ENCODE measurements at places on chromosomes 1 and 21. TPM values are rescaled to one million over a fixed set of nuclear protein-coding genes. Genes with fewer than 3 reads are reported as not detected.

CD52 gene
- total RNA-seq = not detected

C1orf87 gene
- total RNA-seq = not detected

PER3 gene
- total RNA-seq = 8.1 TPM

ATF6 gene
- total RNA-seq = 12.3 TPM

SAMD13 gene
- total RNA-seq = not detected

CDA gene
- total RNA-seq = 10.1 TPM

LRRC40 gene
- 10.6 TPM for total RNA-seq

- no peak for DNase-seq
These were observed 28.3 kb downstream of the PRDX6 start for GRCh38 chr1:173505391-173505790.

- no peak for DNase-seq
These were observed 109.8 kb downstream of the KCNK2 start for GRCh38 chr1:215192306-215192705.

DNA sequence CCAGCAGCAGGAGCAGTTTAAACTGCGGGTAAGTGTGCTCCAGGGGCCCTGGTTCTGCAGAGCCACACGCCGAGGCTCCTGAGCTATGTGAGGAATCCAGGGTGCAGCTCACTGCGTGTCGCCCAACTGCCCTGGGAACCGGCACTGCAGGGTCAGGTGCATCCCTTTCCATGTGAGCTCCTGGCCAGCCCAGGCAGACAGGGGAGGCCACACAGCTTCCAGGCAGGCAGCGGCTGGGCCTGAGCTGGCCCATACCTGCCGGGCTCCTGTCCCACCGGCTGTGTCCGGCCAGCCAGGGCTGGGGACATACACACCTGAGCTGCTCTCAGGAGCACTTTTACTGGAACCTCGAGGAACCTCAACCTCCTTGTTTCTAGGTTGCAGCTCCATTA is 18.6 kb upstream of the COL18A1 start:
- DNase-seq = no peak

DNA sequence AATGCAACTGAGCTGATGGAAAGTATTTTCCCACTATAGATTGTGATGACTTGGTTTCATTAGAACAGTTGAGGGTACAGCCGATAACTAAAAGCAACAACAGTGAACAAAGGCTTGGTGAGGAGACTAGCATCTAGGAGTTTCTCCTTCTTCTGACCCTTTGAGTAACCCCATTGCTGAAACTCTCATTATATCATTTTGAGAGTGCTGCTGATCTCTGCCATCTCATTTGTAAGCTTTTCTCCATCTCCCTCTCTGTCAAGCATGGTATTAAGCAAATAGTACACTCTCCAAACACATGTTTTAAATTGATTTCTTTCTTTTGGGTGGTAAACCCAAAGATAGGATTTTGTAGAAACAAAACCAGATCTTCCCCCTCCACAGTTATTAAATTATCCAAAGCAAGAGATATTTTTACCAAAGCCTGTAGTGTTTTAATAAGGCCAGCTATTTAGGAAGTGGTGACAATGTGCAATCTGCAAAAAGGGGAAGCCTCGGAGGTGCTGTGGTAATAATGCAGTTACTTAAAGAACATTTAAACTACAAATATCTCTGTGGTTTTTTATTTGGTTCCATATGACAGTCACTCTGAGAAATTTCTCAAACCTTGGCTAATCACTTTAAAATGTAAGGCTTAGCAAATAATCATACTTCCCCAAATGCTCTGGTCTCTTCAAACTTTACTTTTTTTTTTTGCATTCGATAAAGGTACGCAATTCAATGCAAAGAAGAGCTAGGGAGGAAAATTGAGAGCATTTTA is 287.5 kb downstream of the HLX start:
- no peak for DNase-seq

- DNase-seq = no peak
These were observed 6.1 kb downstream of the SMG5 start for GRCh38 chr1:156276532-156276931.

DNA sequence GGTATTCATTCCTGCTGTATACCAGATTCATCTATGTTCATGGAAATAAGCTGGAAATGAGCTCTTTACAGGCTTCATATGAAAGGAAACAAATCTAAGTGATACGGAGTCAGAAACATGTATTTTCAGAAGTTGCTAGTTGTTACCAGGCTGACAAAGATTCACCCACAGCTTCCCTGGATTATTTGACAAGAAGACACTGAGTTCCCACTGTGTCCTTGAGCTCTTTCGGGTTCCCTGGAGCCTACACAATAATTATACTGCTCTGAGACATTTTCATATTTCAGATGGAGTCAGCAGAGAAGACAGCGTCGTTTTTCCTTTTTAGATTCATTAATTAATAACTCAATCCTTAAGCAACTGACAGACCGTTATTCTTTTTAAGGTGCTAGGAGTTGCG is 29.3 kb upstream of the MTR start:
- DNase-seq = no peak

DNA sequence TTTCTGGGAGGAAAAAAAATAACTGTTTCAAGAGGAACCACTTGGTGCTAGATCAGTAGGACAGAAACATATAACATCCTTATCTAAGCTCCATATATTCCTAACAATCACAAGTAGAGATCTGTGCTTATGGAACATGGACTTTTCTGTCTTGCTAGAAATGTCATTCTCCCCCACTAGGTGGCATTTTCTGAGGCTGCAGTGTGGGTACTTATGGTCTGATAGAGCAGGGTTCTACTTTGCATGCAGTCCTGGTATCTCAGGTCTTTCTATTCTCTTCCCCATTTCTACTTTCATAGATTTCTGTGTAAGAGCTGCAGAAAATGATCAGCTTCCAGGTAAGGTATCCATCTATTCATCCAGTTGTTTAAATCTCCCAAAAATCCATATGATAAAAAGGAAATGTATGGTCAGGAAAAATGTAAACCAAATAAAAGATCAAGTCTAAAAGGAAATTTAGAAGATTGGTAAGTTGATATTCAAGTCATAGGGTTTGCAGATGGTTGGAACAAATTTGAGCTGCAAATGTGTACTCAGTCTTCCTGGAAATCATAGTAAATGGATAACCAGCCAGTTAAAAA is 1.5 kb downstream of the ZNF684 start:
- DNase-seq = no peak

- no peak for DNase-seq
These were observed 7.3 kb downstream of the SSU72 start for GRCh38 chr1:1567152-1567875.

DNA sequence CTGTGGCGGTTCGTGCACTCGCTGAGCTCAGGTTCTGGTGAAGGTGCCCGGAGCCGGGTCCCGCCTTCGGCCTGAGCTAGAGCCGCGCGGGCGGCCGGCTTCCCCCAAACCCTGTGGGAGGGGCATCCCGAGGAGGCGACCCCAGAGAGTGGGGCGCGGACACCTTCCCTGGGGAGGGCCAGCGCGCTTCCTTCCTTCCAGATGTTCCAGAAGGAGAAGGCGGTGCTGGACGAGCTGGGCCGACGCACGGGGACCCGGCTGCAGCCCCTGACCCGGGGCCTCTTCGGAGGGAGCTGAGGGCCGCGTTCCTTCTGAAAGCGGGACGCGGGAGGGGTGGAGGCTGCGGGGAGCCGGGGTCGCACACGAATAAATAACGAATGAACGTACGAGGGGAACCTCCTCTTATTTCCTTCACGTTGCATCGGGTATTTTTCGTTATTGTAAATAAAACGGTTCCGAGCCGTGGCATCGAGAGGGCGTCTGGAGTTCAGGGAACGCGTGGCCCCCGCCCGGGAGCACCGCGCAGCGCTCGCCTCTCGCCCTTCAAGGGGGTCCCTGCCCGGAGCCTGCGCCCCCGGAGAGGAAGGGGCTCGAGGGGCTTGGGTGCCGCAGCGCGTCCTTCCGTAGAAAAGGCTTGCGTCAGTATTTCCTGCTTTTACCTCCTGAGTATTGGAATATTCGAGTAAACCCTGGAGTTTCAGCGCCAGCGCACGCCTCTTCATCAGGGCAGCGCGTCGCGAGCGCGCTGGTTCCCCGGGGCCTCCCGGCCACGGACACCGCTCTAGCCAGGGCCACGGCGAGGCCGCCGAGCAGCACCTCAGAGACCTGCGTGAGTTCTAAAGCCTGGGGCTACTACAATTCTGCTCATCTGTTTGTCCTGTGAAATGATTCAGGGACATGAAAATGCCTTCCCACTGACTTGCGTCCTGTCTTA is 11.5 kb downstream of the YBEY start:
- DNase-seq = no peak

DNA sequence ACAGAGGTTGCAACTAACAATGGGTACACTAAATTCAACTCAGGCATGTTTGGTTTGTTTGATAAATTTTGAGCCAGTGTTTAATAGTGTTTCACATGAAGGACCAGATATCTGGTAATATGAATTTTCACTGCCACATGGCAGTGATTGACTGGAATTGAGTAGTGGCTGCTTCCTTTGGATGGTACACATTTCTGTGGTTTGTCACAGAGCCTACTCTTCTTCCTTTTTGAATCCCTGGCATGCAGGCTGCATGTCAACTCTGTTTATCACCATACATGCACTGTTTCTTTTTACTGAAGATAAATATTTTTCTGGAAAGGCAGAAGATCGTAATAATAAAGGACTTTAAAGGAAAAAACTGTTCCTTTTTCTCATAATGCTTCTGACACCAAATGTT is 35.5 kb downstream of the SDCCAG8 start:
- DNase-seq = no peak

DNA sequence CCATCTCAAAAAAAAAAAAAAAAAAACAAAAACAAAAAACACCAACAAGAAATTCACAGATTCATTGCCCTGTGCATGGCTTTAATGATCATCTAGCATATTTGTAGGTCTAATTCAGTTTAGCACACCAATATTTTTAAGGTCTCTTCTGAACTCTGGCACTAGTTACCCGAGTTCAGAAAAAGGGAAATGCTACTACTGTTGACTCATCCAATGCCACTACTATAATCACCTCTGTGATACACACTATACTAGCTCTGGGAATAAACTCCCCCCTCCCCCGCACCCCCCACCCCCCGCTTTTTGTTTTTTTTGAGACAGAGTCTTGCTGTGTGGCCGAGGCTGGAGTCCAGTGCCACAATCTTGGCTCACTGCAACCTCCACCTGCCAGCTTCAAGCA is 55.6 kb downstream of the FBXO42 start:
- no peak for DNase-seq

All from ascending aorta (tissue), 2 donors.